ENCODE measurements at places on chromosomes 7 and 10.

DNA sequence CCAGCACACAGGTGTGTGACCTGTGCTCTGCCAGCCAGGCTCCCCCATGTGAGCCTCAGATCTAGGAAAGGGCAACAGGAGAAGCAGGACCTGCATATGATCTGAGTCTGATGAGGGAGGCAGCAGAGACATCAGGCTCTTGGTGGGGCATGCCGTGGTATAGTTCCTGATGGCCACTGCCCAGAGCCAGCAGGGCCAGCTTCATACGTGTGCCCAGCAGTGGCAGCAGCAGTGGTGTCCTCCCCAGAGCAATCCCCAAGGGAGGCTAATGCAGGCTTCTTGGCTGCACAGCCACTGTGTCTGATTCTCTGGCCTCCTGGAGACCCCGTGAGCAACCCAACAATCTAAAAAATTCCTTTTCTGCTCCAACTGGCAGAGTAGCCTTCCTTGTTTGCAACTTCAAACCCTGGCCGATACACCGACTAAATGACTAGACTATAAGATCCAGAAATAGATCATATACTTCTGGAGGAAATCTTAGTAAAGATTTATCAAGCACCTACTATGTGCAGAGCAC is 230.6 kb upstream of the ZMIZ1 start:
- DNase-seq, result no peak

DNA sequence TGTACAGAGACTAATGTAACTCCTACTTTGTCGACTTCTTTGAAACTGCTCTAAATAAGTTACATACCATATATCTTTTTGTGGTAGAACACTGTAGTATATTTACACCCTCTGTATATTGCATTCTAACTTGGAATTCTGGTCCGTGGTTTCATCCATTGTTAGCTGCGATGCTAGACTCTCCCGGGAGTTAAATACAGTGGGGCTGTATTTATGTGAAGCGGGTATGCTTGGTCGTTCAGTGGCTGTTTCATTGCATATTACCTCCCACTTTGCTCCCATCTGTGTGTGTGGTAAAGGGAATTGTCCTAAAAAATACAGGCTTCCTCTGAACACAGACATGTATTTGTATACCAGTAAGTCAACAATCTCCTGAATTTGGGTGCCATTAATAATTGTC is 231.1 kb downstream of the SLC25A13 start:
- no peak for DNase-seq

GRCh38 chr7:15015545-15016314 is 113.2 kb upstream of the DGKB start:
- DNase-seq, result no peak

- DNase-seq, result no peak
Observed at GRCh38 chr7:538764-539685, 19.4 kb upstream of the PDGFA start.

- DNase-seq, result no peak
Observed at GRCh38 chr7:90621125-90621746, 25.1 kb downstream of the CDK14 start.

GRCh38 chr10:28595613-28596012 is 62.7 kb downstream of the WAC start:
- DNase-seq, result no peak

GRCh38 chr10:11667756-11668155 is 56.3 kb upstream of the USP6NL start:
- no peak for DNase-seq

- DNase-seq, result peak; percentile 62
Observed at GRCh38 chr7:157875230-157876179, 538.7 kb downstream of the DNAJB6 start.

DNA sequence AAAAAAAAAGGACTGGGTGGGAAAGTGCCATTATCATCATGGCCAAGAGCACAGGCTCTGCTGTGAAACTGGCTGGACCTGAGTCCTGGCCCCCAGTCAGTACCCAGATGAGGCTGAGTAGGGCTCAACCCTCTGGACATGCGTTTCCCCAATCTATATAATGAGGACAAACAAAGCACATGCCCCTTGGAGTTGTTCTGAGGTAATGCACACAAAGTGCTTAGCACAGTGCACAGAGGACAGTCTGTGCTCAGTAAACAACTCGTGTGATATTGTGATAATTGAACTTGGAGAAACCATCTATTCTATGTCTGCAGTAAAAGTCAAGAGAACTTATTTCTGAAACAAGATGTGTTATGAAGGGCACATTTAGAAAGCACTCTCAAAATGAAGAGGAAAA is 138.8 kb downstream of the KCNMA1 start:
- no peak for DNase-seq

- DNase-seq, result no peak
Observed at GRCh38 chr7:427506-428103, 92.0 kb downstream of the PDGFA start.

DNA sequence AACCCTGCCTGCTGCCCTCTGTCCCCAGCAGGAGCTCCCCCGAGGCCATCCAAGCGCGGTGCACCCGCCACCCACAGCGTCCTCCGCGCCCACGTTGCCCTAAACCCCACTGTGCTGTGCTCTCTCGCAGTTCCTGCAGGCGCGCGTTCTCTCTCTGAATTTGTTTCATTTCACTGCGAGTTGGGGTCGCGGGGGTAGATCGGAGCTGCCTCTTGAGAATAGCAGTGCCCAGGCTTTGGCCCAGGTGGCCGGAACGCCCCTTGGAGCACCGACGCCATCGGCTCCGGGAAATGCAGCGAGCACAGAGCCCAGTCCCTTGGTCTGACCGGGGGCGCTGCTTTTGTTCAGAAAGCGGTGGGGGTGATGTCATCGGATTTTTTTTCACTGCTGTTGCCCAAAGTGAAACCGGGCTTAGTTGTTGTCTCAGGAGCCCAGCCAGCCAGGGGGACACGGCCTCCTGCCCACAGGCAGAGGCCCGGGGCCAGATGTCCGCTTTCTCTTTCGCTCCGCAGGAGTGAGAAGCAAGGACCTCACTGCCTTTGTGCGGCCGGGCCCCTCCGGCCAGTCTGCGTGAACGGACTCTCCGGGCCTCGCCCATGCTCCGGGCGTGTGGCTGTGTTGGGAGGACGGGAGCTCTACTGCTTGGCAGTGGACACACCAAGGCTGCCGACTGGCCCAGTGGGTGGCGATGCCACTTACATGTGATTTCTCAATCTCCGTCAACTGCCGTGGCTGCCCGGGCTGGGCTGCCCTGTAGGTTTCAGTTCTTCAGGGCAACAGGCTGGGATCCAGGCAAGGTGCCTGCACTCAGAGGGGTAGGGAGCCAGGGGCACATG is 43.1 kb downstream of the FOXK1 start:
- peak; percentile 32 for DNase-seq

DNA sequence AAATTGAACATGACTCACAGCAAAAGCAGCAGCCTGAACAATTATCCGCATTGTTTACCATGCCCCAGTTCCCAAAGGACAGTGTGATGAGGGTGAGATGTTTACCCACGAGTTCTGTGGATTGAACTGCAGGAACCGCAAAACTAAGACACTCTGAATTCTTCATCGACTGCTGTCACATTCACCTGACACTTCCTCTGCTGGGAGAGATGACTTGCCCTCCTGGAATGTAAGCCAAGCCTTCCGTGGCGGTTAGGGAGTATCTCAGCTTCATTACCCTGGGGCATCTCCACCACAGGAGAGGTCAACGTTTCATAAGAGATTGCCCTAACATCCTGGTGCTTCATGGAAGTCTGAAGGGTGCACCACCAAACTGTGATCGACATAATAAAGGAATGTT is 374.6 kb upstream of the ADARB2 start:
- no peak for DNase-seq

GRCh38 chr7:151080067-151080521 is 515 bp downstream of the FASTK start:
- DNase-seq, result no peak

GRCh38 chr7:77797734-77798393 is 370 bp downstream of the TMEM60 start:
- no peak for DNase-seq

GRCh38 chr10:191703-192518 is 56.7 kb downstream of the ZMYND11 start:
- no peak for DNase-seq

DNA sequence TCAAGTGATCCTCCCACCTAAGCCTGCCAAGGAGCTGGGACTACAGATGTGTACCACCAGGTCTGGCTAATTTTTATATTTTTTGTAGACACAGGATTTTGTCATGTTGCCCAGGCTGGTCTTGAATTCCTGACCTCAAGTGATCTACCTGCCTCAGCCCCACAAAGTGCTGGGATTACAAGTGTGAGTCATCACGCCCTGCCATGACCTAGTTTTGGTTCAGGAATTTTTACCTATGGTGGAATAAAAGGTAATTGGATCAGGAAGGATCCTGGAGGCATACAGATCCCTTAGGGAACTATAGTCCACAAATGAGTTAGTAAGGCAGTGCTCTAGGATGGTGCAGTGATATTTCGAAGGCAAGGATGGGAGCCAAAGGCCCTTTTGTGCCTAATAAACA is 717.9 kb downstream of the PHTF2 start:
- DNase-seq, result no peak

DNA sequence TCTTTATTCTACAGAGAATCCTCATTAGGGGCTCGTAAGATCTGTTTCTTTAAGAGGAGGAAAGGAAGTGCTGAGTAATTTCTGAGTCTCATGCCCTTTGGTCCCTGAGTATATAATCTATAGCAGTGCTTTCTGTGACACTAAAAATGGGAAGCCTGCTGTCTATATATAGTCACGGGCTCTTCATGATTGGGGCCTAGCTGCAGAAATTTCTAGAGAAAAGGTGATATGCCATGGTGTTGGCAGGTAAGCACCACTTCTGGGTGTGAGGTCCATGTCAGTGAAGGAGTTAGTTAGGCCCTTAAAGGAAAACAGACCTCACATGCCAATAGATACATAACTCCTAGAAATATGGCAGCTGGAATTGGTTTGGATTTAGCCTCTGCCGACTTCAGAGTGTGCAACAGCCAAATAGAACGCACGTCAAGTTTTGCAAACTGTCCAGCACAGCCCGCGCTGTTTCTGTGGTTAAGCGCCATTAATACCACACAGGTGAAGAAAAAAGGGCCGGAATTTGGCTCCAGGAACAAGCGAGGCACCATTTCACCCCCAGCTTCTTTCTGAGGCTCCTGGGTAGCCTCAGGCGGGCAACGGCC is 123.2 kb downstream of the TACC2 start:
- DNase-seq, result no peak

DNA sequence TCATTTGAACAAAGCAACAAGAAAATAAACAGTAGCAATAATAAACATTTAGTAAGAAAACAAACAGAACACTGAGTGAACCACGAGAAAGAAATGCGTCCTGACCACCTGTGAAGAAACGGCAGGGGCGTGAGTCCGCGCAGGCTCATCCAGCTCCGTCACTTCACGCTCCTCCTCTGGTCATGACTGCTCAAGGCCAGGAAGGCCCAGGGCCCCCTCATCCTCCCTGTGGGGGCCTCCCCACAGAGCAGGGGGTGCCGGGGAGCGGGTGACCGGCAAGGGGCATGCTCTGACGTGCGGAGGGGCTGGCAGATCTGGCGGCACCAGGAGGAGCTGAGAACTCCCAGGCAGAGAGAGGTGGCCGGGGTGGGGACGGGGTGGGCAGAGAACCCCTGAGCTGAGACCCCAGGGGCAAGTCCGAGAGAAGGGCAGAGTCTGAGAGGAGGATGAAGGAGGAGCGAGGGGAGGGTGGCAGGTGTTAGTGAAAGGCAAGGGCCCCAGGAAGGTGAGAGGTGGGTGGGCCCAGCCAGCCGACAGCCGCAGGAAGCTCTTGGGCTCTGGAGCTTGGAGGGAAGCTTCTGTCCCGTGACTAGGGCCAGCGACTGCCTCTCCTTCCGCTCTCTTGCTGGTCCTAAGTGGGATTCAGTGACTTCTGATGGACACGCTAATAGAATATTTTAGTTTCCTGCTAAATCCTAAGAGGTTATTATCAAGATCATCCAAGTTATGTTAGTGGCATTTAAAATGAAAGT is 223.9 kb downstream of the TCERG1L start:
- DNase-seq, result no peak

DNA sequence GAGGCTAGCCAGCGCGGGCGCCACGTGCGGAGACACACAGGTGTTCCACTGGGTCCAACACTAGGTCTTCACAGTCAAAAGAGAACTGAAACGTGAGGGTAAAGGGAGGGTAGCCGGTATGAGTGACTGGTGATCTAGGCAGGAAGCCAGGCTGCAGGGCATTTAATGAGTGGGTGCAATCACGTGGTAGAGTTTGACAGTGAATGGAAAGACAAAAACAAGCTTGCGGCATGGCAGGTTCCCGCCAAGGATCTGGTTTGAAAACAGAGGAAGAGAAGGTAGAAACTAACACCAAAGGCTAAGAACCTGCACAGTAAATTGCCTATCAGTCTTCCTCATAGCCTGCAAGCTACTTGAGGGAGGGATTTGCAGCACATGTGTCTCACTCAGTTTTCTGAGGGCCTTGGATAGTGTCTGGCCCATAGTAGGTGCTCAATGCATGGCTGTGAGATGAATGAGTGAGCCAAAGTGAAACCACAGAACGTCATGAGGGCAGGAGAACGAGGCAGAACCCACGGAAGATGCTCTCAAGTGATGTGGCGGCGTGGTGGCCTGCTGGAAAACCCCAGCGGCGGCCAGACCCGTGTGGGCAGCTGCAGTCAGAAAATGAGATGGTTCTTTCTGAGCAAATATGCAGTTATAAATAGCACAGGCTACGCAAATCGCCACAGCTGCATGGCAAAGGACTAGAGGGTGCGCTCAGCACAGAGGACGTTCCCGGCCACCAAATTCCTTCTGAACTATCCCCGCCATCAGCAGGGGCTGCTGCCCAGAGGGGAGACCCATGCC is 183.6 kb upstream of the NFE2L3 start:
- no peak for DNase-seq

DNA sequence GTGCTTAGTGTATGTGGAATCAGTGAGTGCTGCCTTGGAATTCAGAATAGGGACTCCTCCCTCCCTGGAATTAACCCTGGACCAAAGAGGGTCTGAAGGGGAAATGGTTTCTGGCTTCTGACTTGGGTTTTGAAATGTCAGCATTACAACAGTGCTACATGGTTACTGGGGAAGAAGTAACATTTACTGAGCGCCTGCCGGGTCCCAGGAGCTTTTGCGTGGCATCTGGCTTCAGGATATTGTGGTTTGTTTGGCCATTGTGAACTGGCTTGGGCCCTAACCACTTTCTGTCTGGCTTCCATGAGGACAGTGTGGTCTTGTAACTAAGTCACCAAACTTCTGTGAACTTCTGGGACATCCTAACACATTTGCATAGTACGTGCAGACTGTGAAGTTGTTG is 21.3 kb downstream of the TSPAN15 start:
- DNase-seq, result no peak

- no peak for DNase-seq
Observed at GRCh38 chr7:101557978-101558741, 70.9 kb downstream of the MYL10 start.

DNA sequence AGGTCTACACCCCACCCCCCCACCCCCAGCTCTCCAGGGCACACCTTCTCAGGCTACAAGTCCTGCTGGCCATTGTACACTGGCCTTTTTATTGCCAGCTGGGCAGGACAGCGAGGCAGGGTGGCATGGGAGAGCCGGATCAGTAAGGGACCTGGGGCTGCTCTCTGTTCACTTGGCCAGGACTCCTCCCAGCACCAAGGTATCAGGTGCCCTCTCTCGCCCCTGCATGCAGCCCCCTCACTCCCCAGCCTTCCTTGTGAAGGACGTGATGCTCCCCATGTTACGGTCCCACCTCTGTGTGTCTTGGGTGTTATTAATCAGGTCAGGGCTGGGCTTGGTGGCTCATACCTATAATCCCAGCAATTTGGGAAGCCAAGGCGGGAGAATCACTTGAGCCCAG is 26.3 kb downstream of the PODXL start:
- DNase-seq, result no peak

GRCh38 chr7:124643311-124643811 is 122.2 kb downstream of the GPR37 start:
- DNase-seq, result no peak

GRCh38 chr7:33825644-33826043 is 79.7 kb upstream of the BMPER start:
- no peak for DNase-seq

Measured in CD8-positive, alpha-beta memory T cell (primary cell).